ENCODE measurements at places on chromosomes 3 and 15.

DNA sequence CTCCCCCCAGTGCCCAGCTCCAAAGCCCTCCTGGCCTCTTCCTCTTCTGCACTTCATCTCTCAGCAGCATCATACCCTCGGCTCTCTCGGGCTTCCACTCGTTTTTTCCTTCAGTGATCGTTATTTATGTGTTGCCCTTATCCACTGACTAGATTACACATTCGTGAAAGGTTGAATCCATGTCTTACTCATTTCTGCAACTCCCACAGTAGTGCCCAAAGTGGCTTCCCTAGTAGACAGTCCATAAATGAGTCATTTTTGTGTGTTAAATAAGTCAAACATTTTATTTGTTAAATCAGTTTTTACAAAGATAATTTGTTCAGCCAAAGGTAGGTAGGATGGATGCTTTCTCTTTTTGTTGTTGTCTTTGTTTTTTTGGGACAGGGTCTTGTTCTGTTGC, 87.4 kb downstream of the CRTC3 start:
- DNase-seq, result no peak

DNA sequence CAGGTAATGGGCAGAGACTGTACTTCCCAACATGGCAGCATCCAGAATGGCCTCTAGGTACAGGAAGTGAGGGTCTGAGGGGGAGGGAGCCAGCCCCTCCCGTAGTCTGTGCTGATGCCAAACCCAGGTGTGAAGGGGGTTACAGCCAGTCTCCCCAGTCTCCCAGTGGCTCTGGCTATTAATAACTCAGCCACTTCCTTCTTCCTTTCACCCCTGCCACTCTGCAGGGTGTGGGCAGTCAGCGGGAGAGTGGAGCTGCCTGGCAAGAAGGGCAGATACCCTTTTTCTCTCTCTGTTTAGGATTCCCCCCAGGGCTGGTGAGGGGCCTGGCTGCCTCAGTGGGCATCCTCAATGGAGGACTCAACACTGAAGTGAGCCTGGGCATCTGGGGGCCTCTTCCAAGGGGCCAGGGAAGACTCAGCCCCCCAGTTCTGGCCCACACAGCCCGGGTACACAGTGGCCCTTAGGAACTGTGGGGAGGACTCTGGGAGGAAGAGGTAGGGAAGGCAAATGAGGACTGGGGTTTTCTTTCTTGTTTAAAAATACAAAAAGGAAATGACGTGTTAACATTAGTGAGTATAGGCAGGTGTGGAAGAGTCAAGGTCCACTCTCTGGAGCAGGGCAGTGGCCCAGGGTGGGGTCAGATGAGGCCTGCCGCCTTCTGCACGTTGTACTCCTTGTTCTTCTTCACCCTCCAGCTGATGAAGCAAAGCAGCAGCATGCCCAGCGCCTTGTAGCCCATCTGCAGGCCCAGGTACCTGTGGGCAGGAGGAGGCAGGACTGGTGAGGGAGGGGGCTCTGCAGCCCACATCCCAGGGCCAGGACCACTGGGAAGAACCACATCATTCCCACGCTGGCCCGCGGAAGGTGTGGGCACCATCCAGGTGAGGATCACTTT, 38.6 kb upstream of the RAB6B start:
- DNase-seq, result no peak

DNA sequence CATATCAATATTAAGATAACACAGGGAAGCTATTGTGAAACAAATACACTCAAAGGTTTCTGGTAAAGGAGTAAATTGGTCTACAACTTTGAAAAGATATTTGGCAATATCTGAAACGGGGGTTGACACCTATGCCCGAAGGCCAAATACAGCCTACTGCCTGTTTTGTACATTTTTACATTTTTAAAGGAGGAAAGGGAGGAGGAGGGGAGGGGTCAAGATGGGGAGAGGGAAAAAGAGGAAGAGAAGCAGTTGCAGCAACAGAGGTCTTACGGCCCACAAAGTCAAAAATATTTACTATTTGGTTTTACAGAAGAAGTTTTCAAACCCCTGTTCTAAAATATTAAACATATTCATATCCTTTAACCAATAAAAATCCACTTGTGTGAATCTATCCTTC, 94.2 kb downstream of the FMN1 start:
- no peak for DNase-seq

DNA sequence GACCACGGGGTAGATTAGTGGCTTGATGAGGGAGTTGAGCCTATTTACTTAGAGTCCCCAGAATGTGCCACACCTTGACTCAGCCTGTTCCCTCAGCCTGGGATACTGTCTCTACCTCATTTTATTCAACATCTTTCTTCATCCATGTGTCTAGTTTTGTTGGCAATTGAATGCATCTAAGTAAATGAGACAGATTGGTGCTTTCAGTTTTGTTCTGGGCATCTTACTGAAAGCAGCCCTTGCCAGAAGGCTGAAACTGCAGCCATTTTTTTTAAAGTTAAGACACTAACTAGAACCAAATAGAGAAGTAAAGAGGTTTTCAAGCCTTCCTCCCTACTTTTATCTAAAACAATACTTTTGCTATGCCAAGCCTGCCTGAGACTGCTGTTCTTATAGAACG, 246.8 kb downstream of the SLCO3A1 start:
- no peak for DNase-seq

- no peak for DNase-seq
Observed at GRCh38 chr15:82306791-82307713, 42.2 kb downstream of the GOLGA6L10 start.

GRCh38 chr3:114900908-114901307, 246.2 kb downstream of the ZBTB20 start:
- no peak for DNase-seq

- no peak for DNase-seq
Observed at GRCh38 chr15:45785897-45786296, 151.1 kb downstream of the SQOR start.

GRCh38 chr3:8884630-8885290, 78.5 kb downstream of the RAD18 start:
- DNase-seq, result no peak

- DNase-seq, result no peak
Observed at GRCh38 chr3:115871735-115872134, 248.4 kb downstream of the GAP43 start.

Measured in T-helper 1 cell (primary cell).